CD4-positive, alpha-beta T cell treated with Interleukin-15 for 1 hour (primary cell): ENCODE measurements at places on chromosomes 13 and 19.

GRCh38 chr13:51681037-51681678 lies 96.9 kb downstream of the WDFY2 start:
- DNase-seq: no peak

DNA sequence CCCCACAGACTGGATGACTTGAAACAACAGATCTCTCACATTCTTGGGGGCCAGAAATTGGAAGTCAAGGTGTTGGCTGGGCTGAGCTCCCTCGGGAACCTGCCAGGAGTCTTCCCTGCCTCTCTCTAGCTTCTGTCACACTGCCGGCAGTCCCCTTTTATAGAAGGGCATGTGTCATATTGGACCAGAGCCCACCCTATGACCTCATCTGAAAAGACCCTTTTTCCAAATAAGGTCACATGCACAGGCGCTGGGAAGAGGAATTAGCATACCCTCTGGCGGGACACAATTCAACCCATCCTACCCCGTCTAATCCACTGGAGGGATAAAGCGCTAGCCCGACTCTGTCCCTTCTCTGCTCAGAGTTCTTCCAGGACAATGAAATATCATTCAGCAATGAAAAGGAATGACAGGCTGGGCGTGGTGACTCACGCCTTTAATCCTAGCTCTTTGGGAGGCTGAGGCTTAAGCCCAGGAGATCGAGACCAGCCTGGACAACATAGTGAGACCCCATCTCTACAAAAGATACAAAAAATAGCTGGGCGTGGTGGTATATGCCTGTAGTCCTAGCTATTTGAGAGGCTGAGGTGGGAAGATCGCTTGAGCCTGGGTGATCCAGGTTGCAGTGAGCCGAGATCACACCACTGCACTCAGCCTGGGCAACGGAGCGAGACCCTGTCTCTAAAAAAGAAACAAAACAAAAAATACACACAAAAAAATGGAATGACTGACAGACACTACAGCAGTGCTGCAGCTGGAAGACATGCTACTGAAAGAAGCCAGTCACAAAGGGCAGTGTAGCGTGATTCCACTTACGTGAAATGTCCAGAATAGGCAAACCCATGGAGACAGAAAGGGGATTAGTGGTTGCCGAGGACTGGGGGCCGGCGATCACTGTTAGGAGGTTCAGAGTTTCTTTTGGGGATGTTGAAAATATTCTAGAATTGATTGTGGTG lies 28.5 kb downstream of the MEIS3 start:
- DNase-seq: no peak

- no peak for DNase-seq
These were observed 174.5 kb downstream of the USP12 start for GRCh38 chr13:26996965-26997752.

DNA sequence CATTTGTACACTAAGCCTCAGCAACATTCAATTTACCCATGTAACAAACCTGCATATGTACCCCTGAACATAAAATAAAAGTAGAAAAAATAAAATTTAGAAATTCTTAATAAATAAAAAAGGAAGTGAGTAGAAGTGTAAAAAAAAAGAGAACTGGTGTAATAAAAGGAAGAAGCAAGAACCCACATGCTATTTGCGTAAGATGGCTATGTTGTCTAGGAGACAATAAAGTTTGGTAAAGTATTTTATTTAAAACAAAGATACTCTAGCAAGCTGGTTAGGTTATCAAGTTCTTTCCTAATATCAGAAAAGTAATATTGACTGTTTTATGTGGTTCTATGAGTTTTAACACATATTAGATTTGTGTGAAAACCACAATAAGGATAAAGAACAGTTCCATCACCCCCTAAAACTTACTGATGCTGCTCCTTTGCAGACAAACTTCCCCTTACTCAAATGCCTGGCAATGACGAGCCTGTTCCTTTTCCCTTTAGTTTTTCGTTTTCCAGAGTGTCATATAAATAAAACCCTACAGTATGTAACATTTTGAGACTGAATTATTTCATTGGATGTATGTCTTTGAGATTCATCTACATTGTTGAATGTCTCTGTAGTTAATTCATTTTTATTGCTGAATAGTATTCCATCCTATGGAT lies 98.9 kb downstream of the TNFSF13B start:
- DNase-seq: no peak

GRCh38 chr19:48630296-48631063 lies 6.7 kb downstream of the DBP start:
- DNase-seq: no peak

DNA sequence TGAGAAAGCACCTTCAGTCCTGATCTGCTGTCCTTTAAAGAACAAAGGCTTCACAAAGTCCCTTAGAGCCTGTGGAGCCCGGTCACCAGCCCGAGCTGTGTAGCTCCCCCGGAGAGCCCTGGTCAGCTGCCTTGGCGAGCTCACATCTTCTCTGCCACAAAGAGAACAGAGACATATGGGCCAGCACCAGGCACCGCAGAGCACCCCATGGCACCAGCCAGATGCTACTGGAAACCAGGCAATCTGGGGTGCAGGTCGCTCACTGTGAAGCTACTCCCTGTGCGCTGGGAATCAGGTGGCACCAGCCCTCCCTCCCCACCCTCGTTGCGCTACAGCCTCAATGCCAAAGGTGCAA lies 44.3 kb upstream of the F7 start:
- peak; percentile 14 for DNase-seq
